ENCODE measurements at places on chromosomes 3 and 15.

DNA sequence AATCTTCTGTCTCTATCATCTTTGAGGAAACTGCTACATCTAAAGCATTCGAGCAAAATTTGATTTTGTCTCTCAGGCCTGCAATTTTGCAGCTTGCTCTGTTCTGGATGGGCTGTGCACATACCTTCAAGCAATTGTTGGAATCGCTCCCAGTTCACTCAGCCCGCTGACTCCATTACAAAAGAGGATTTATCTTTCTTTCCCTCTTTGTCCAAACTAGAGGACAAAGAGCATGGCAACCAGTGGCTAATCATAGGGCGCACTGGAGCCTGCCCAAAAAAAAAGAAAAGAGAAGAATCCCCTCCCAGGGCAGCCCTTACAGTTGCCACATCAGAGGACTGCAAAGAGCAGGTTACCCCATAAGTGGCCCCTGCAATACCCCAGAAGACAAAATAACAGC, 49.0 kb upstream of the DUT start:
- no peak for DNase-seq

- no peak for DNase-seq
Measured at GRCh38 chr3:143585720-143586456, 262.4 kb downstream of the SLC9A9 start.

GRCh38 chr15:27065151-27065550, 94.2 kb downstream of the GABRG3 start:
- no peak for DNase-seq

GRCh38 chr15:82177291-82178010, 85.1 kb downstream of the EFL1 start:
- no peak for DNase-seq

DNA sequence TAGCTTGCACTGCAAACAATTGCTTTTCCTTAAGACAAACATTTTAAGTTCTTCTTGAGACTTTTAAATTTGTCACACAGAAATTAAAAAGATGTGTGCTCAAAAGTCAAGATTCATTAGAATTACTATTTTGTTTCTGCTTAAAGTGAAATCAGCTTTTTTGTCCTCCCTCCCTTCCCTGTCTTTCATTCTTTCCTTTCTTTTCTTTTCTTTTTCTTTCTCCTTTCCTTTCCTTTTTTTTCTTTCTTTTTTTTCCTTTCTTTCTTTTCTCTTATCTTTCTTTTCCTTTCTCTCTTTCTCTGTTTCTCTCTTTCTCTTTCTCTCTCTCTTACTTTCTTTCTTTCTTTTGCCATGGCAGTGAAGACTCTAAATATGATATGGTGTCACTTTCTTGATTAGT, 37.8 kb downstream of the FBXL2 start:
- no peak for DNase-seq

GRCh38 chr3:12131351-12132090, 27.2 kb downstream of the TIMP4 start:
- DNase-seq = no peak

GRCh38 chr15:100951965-100952364, 32.8 kb downstream of the LRRK1 start:
- DNase-seq = no peak

GRCh38 chr15:49978121-49978520, 140.9 kb downstream of the ATP8B4 start:
- DNase-seq = no peak

GRCh38 chr3:155747946-155748290, 3.0 kb upstream of the PLCH1 start:
- DNase-seq = no peak

DNA sequence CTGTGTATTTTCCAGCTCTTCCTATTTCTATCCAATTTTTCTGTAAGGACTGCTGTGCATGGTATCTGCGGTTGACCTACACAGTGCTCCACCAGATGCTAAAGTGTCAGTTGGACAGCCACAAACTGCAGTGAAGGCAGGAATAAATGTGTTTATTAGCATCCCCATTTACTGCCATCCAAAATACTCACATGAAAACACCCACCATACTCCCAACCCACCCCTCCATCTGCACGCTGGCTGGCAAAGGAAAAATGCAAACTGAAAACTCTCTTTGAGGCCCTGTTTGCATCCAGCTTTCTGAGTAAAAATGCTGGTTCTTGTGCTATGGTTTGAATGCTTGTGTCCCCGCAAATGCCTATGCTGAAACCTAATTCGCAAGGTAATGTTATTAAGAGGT, 515.5 kb downstream of the ZNF385D start:
- no peak for DNase-seq

DNA sequence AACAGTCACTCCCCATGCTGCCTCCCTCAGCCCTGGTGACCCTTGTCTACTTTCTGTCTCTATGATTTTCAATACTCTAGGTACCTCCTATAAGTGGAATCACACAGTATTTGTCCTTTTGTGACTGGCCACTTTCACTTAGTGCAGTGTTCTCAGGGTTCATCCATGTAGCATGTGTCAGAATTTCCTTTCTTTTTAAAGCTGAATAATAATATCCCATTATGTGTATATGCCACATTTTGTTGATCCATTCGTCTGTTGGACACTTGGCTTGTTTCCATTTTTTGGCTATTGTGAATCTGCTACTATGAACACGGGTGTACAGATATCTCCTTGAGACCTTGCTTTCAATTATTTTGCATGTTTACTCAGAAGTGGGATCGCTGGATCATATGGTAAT, 34.1 kb downstream of the PML start:
- no peak for DNase-seq

DNA sequence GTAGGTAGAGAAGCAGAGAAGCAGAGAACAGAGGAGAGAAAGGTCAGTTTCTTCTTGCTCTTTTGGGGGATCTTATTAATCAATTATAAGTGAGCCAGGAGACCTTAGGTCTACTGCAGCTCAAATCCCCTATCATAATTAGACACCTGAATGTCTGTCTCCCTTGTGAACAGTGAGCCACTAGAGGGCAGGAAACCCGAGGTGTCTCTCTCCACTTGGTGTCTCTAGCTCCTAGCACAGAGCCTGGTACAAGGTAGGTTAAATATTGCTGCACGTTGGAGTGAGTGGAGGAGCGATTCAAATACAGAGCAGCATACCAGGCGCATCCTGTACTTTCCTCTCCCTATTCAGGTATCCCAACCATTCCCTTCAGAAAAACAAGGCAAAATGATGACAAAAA, 2.0 kb upstream of the ST8SIA2 start:
- DNase-seq = no peak

- DNase-seq = no peak
Measured at GRCh38 chr15:67067930-67068551, 2.6 kb downstream of the SMAD3 start.

GRCh38 chr3:139472380-139473010, 3.8 kb downstream of the RBP2 start:
- no peak for DNase-seq

GRCh38 chr3:153572654-153573053, 410.6 kb downstream of the RAP2B start:
- no peak for DNase-seq

Data from hypothalamus (tissue), 51 donors.